Ureter (tissue), 1 donor: ENCODE measurements at places on chromosomes 6 and 20. TPM values are rescaled to one million over a fixed set of nuclear protein-coding genes. Genes with fewer than 3 reads are reported as not detected.

GRCh38 chr6:106180208-106180607 lies 94.1 kb downstream of the PRDM1 start:
- DNase-seq, result no peak

DNA sequence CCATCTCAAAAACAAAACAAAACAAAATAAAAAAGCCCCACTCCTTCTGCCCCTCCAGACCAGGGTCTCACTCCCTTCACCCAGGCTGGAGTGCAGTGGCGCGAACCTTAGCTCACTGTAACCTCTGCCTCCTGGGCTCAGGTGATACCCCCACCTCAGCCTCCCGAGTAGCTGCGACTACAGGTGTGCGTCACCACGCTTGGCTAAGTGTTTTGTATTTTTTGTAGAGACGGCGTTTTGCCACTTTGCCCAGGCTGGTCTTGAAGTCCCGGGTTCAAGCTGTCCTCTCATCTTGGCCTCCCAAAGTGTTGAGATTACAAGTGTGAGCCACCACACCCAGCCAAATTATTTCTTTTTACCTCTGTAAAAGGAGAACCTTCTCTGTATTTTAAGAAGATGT lies 110.1 kb downstream of the NCOA3 start:
- no peak for DNase-seq

- DNase-seq, result no peak
These were observed 47.2 kb downstream of the KCNS1 start for GRCh38 chr20:45053430-45054351.

GRCh38 chr6:160349020-160349441 lies 853 bp downstream of the SLC22A3 start:
- no peak for DNase-seq

DNA sequence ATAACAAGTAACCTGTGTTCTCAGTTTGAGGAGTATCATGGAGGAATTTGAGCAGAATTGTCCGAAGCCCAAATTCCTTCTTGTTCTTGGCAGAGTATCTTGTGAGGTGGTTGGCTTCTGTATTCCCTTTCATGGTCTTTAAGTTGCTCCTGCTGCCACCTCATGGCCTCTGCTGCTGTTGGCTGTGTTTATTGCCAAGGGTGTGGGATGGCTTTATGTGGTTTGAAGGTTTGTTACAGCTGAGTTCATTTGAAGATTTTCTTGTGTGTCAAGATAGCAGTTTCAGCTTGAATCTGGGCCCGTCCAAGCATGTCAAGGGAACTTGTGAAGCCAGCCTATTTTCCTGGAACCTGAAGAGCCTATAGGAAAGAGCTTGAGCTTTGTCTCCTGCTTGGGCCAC lies 20.2 kb upstream of the TTK start:
- no peak for DNase-seq

The MMP24 gene
- 0.55 TPM for total RNA-seq

The LYRM4 gene
- 33.5 TPM for total RNA-seq
